ENCODE measurements at places on chromosomes 6 and 20. TPM values are rescaled to one million over a fixed set of nuclear protein-coding genes. Genes with fewer than 3 reads are reported as not detected.
A peak's percentile ranks its signal among the peaks of the same experiment; 100 is the strongest.

GRCh38 chr6:14360565-14360964 lies 243.0 kb downstream of the CD83 start:
- no peak for DNase-seq
- no peaks in the 10 kb centered on the region for H3K4me1 ChIP-seq
- H3K36me3 ChIP-seq: no peaks in the 10 kb centered on the region
- no peak overlapping the region for H3K27ac ChIP-seq
- no peaks in the 10 kb centered on the region for H3K27me3 ChIP-seq

DNA sequence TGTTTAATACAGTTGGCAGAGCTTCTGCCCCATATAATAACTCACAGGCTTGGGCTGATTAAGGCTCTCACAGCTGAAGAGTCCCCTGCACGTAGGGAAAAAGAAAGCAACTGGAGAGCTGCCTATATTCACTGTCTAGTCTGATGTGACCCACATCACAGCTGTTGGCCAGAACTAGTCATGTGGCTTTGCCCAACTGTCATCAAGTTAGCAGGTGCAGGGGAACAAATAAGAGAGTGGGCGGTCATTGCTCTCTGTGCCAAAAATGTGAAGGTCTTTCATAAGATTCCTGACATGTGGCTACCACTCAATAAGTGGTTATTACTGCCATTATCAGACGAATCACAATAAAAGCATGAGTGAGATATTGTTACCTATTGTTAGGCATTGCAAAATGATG lies 665.2 kb downstream of the DOK5 start:
- H3K4me1 ChIP-seq: no peaks in the 10 kb centered on the region
- no peak overlapping the region for H3K27ac ChIP-seq
- DNase-seq: no peak
- H3K27me3 ChIP-seq: no peaks in the 10 kb centered on the region

DNA sequence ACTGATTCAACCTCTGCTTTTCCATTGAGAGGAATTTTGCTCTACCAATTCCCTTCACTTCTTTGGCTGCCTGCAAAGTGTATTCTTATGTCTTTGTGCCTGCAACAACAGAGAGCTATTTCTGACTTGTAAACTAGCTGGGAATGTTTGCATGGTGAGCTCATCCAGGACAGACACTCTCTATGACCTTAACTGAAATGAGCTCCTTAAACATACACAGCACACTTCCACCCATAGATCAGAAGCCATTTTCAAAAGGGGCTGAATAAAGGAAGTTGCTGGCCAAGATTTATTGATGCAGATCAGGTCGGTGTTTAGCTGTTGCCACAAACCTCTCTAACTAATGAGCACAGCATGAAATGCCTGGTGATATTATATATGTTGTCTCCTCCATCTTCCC lies 377.7 kb downstream of the BTBD9 start:
- no peaks in the 10 kb centered on the region for H3K27me3 ChIP-seq
- H3K27ac ChIP-seq: no peak overlapping the region
- no peaks in the 10 kb centered on the region for H3K36me3 ChIP-seq
- H3K4me3 ChIP-seq: no peak overlapping the region
- H3K4me1 ChIP-seq: no peaks in the 10 kb centered on the region
- DNase-seq: no peak

DNA sequence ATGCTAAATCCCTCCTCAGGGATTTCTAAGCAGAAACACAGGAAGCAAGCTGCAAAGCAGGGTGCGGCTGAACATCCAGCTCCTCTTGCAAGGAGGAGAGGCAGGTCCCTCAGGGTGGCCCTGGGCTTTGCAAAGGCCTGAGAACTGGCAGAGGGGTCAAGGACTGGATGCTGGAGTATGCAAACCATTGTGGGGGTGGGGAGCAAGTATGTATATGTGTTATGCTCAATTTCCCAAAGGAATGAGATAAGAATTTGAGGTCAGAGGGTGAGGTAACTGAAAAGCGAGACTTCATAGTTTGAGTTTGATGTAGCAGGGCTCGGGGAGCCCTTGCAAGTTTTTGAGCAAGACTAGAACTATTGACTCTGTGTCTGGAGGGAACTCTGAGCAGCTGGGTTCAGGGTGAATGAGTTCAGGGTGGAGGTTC lies 11.2 kb downstream of the SLC22A2 start:
- H3K4me3 ChIP-seq: no peak overlapping the region
- H3K4me1 ChIP-seq: no peaks in the 10 kb centered on the region
- H3K27me3 ChIP-seq: no peaks in the 10 kb centered on the region

DNA sequence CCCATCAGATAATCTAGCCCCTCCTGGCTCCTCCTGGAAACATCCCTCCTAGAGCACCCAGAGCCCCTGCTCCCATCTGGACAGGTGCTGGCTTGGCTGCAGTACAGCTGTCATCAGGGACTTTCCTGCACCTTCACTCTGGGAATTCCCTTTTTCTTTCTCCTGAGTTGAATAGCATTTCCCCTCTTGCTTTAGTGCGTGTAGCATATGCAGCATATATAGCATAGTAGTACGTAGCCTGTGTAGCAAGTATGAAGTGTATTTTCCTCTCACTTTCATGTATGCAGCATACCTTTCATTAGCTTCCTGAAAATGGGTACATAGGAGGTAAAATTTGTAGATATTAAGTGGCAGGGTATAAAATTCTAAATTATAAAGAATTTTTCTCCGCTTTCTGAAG lies 352.9 kb downstream of the ESR1 start:
- H3K4me3 ChIP-seq: no peak overlapping the region
- no peak overlapping the region for H3K27ac ChIP-seq
- DNase-seq: no peak
- H3K4me1 ChIP-seq: no peaks in the 10 kb centered on the region
- H3K36me3 ChIP-seq: peaks cover 39% of the 10 kb centered on the region
- H3K27me3 ChIP-seq: no peaks in the 10 kb centered on the region

GRCh38 chr20:48818481-48818987 lies 9.3 kb downstream of the PREX1 start:
- peak overlapping the region; percentile 35 for H3K4me3 ChIP-seq
- H3K36me3 ChIP-seq: no peaks in the 10 kb centered on the region
- no peaks in the 10 kb centered on the region for H3K27me3 ChIP-seq
- peak overlapping the region; percentile 56 for H3K27ac ChIP-seq
- DNase-seq: peak; percentile 18

- no peaks in the 10 kb centered on the region for H3K36me3 ChIP-seq
- peaks cover 24% of the 10 kb centered on the region for H3K4me1 ChIP-seq
- no peaks in the 10 kb centered on the region for H3K27me3 ChIP-seq
- H3K4me3 ChIP-seq: peak overlapping the region; percentile 63
- H3K27ac ChIP-seq: no peak overlapping the region
- no peak for DNase-seq
Observed at GRCh38 chr6:132511831-132512220, 1.1 kb downstream of the STX7 start.

GRCh38 chr6:24357336-24358218 lies at the start of gene DCDC2:
DCDC2 (minus strand) TSS chr6:24358059; CDS start chr6:24357750, 309 bp downstream.
- no peaks in the 10 kb centered on the region for H3K27me3 ChIP-seq
- peaks cover 15% of the 10 kb centered on the region for H3K4me1 ChIP-seq
- H3K36me3 ChIP-seq: no peaks in the 10 kb centered on the region
- peak within 1 kb of the TSS; percentile 34 for H3K4me3 ChIP-seq
- no peak within 1 kb of the TSS for H3K27ac ChIP-seq
- peak; percentile 5 for DNase-seq

GRCh38 chr6:132734694-132735236 lies 20.9 kb upstream of the VNN1 start:
- DNase-seq: no peak
- no peaks in the 10 kb centered on the region for H3K27me3 ChIP-seq
- H3K27ac ChIP-seq: no peak overlapping the region
- no peak overlapping the region for H3K4me3 ChIP-seq
- H3K36me3 ChIP-seq: no peaks in the 10 kb centered on the region

DNA sequence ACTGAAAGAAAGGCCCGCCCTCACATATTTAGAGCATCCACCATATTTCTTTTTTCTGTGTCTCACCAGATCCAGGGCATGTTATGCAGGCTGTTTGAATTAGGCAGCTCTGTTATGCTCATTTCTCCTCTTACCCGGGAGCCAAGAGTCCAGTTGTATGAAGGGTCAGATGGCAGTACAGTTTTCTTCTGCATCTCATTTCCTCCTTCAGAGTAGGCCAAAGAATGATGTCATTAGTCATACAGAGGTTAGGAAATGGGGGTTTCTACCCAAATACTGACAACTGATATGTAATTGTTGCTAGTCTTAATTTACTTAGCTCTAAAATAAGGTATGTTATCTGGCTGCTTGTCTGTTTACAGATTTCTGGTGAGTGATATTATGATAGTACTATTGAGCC lies 130.8 kb downstream of the SOBP start:
- no peak overlapping the region for H3K4me3 ChIP-seq
- DNase-seq: no peak
- H3K27me3 ChIP-seq: no peaks in the 10 kb centered on the region
- H3K36me3 ChIP-seq: no peaks in the 10 kb centered on the region
- peaks cover 18% of the 10 kb centered on the region for H3K4me1 ChIP-seq

- H3K4me3 ChIP-seq: no peak overlapping the region
Observed at GRCh38 chr20:57008217-57008616, 258.2 kb downstream of the BMP7 start.

The RCAN2 gene
- 0.49 TPM for total RNA-seq
